ENCODE measurements at places on chromosomes 7 and 10.

DNA sequence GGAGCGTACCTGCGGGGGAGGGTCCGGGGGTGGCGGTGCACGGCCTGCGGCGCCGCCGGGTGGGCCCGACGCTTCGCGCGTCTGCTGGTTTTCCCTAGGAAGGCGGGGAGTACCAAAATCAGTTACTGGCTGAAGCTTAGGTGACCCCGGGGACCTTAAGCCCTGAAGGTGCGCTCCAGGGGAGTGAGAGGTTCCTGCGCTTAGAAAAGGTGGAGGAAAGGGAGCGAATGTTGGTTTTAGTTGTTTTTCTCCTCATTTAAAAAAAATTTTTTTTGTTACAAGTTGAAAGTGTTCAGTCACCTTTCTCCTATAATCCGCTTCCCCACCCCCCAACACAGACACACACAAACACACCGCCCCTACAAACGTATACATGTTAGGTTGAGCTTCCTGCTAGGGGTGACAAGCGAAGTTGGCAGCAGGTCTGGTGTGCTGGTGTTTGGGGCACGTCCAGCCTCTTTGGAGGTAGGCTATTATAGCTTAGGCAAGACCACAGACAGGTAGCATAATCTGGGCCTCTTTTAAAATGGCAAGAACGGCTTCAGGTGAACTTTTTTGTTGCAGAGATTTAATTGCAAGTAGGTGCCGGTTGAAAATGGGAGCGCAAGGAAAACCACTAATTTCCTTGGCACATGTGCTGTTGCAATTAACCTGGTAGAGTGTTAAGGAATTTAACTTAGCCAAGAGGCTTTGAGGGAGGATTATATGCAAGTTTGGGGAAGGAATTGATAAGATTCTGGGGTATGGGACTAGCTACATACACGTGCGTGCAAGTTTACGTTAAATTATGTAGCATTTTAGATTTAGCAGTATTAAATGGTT, 945 bp downstream of the ADD3 start:
- no peak for DNase-seq

GRCh38 chr10:3480281-3480989, 304.6 kb downstream of the KLF6 start:
- no peak for DNase-seq

DNA sequence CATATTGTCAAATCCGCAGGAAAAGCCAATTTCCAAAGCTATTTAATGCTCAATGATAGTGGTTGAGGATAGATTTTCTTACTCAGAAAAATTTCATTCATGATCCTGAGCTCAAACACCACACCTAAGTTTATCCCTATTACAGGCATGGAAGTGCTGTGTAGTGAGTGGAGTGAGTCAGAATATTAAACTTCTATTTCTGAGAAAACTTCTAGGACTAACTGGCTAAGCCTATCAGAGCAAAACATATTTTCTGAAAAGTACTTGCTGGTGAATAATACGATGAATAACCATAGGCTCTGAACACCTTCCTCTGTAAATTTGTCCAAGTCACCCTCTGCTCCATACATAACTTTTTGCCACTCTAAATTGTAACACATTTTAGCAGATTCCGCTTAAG, 221.5 kb downstream of the SUGCT start:
- no peak for DNase-seq

- no peak for DNase-seq
Measured at GRCh38 chr7:30923774-30924413, 12.2 kb downstream of the AQP1 start.

- no peak for DNase-seq
Measured at GRCh38 chr10:35456153-35456720, 119.9 kb downstream of the CCNY start.

GRCh38 chr10:12642036-12642435, 292.7 kb downstream of the CAMK1D start:
- DNase-seq, result no peak

GRCh38 chr7:36719083-36719632, 5.1 kb downstream of the AOAH start:
- DNase-seq, result no peak

GRCh38 chr7:20327055-20327454, 3.6 kb upstream of the ITGB8 start:
- no peak for DNase-seq

- no peak for DNase-seq
Measured at GRCh38 chr7:105268056-105268455, 120.7 kb downstream of the SRPK2 start.

DNA sequence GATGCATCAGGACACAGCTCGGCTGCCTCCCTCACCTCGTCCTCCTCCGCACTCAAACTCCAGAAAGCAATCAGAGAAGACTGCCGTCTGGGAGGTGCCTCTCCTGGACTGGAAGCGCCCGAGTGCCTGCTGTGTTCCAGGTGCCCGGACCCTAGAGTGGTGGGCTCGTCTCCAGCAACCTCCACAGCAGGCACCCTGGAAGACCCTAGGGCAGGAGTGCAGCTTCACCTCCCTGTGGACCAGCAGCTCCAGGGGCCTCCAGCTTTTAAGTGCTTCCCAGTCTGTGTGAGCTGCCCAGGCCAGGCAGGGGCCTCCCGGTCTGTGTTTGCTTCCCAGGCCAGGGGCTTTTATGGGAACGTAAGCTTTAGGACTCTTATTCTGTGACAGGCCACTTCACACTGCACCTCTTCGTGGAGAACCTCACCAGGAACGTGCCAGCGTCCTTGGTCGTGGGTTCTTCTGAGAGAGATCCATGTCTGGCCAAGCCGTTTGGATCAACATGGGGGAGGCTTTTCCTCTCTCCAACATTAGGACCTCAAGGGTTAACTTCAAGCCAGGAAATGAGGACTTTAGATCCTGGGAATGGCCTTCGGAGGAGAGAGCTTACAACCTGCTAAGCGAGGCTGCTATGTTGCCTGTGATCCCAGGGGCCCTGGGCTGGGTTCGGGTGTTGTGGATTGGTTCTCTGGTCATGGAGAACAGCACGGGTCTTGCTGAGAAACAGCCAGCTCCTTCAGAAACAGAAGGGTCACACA, 5.9 kb upstream of the PWWP2B start:
- DNase-seq, result no peak

- no peak for DNase-seq
Measured at GRCh38 chr10:11088709-11089108, 71.0 kb downstream of the CELF2 start.

GRCh38 chr10:16765509-16766375, 51.5 kb downstream of the RSU1 start:
- no peak for DNase-seq

GRCh38 chr7:103680161-103681144, 234.4 kb upstream of the SLC26A5 start:
- DNase-seq, result no peak

DNA sequence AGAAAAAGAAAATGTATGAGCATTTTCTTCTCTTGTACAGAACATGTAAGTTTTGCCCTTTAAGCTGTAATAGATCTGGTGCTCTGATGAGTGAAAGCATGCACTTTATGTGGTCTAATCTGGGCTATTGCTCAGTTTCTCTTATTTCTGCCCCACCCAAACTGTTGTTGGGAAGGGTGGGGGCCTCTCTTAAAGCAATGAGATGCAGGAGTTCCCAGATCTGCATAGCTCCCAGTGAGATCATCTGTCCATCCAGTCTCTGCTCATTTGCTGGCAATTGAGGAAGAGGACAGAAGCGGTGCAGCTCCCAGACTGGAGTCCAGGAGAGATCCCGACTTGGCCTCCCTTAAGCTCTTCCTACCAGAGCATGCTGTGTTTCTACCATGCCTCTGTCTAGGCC, 114.9 kb upstream of the SORCS3 start:
- no peak for DNase-seq

- DNase-seq, result no peak
Measured at GRCh38 chr10:123781324-123781900, 110.2 kb downstream of the CPXM2 start.

DNA sequence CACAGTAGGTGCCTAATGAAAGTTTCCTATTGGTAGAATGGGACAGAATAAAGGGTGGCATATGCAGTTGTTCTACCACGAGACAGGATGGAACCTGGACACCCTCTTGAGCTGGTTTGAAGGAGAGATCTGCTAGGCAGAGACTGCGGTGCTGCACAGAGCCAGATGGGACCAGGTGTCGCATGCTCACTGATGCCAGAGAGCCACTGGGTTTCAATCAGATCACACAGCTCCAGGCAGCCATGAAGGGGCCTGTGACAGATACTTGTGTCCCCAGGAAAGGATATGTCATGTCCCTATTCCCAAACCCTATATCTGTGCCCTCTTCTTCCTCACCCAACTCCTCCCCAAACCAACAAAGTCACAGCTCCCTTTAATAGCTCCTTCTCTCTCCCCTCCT, 235.7 kb downstream of the PRPF18 start:
- DNase-seq, result no peak

GRCh38 chr7:23306936-23307521, 7.9 kb downstream of the MALSU1 start:
- no peak for DNase-seq

Data from substantia nigra (tissue), 51 donors.